ENCODE measurements at places on chromosomes 1 and 21.

DNA sequence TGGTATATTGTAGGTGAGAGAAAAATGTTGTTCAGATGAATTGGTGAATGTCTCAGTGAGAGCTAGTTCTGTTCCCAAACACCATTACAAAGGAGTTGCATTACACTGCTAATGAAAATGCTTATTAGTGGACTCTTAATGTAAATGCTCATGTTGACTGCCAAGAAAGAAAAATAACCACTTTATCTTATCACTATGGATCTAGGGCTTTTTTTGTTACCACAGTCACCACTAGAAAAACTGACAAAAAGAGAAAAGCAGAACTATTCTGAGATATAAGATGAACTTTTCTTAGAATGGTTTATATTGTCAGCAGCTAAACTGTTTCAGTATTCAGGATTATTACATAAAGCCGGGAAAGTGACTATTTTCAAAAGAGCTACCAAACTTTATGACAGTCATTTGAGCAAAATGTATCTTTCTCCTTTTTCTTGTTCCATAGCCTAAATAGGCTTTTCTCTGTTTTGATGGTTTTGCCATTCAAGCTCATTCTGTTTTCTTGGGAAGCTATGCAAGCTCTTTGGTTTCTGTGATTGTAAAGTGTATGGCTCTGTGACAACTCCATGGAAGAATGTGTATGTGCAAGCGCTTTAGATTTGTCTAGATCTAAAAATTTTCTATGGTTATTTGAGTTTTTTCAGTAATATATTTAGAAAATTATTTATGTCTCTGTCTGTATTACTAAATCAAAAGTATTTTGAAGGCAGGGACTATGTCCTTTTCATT is 64.2 kb upstream of the DPH5 start:
- DNase-seq: no peak

- DNase-seq: no peak
Measured at GRCh38 chr1:2358651-2359640, 32.4 kb downstream of the MORN1 start.

DNA sequence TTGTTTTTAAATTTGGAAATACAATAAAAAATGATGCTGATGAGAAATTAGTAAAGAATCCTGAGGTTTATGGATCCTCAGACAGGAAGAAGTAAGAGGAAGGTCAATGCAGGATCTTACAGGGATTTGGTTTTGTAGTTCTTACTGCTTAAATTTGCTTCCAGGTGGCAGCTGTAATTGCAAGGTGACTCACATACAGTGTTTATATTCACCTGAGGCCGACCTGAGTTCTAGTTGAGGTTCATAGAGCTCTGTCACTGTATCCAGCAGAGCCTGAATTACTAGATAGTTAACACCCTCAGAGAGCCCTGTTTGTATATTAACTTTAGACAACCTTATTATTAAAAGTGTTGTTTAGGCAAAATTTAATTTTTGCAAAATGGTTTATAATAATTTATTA is 1.4 kb upstream of the WDR26 start:
- DNase-seq: no peak

DNA sequence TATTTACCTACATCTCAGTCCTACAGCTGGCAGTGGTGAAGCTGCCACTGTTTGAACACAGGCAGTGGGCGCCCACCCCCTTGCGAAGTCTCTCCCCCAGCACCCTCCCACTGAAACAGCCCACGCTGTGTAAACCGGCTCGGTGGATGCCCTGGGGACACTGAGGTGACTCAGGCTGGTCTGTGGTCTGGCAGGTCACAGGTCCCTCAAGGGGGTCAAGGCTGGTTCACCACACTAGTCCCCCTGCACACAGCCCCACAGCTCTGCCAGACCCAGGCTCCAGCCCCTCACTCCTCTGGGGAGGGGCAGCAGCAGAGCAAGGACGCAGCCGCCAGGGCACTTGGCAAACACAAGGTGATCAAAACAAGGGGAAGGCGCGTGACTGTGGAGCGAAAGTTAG is 7.6 kb downstream of the CHD5 start:
- no peak for DNase-seq

DNA sequence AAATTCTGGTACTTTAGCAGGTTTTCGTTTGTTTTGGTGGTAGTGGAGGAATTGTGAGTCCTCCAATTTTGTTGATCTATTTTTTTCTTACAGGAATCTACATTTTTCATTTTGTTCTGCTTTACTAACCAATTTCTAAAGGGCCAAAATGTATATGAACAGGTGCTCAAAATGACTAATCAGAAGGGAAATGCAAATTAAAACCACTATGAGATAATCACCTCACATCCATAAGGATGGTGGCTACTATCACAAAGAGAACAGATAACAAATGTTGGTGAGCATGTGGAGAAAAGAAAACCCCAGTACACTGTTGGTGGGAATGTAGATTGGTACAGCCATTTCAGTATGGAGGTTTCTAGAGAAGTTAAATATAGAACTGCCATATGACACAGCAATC is 134.2 kb downstream of the LMO4 start:
- DNase-seq: no peak

GRCh38 chr21:37335053-37335452 is 31.5 kb upstream of the DYRK1A start:
- DNase-seq: no peak

- DNase-seq: no peak
Measured at GRCh38 chr1:57637155-57637554, 213.3 kb upstream of the DAB1 start.

GRCh38 chr1:87864676-87865075 is 536.0 kb downstream of the LMO4 start:
- no peak for DNase-seq

DNA sequence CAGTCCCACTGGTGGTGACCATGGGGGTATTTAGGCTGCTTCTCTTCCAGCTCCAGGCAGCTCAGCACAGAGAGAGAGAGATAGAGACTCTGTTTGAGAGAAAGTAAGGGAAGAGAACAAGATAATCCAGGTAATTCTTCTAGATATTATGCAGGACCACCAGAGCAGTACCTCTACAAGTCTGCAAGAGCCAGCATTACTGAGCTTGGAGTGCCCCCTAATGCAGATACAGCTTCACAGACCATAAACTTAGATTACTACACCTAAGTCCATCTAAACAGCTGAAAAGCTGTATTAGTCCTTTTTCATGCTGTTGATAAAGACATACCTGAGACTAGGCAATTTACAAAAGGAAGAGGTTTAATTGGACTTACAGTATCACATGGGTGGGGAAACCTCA is 570.3 kb downstream of the LRRIQ3 start:
- peak; percentile 26 for DNase-seq

GRCh38 chr1:177306019-177306415 is 135.3 kb downstream of the BRINP2 start:
- DNase-seq: no peak

DNA sequence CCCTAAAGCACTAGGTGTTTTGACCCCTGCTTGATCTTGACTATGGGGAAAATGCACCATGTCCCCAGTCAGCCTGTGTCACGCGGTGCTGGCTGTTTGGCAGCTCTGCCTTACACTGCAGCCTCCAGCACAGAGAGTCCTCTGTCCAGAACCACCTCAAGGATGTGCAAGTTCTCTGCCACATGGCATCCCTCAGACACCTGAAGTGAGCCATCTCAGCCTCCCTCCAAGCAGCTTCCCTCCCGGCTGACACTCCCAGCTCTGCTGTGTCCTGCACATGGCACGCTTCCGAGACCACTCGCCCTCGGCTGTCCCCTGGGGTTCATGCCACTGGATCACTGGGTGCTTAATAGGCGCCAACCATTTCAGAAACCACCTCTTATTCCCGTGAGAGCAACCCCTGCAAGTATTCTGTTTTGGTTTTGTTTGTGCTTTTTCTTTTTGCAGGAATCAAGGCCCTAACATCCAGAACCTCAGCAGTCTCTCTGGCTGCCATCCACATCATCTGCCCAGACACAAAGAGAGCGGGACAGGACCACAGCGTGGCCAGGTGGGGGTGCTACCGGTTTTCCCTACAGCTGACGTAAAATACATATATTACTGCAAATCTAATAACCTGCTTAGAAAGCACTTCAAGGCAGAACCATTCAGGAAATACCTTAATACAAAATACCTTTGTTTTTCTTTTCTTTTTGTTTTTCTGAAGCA is 45.7 kb downstream of the CAPZB start:
- peak; percentile 25 for DNase-seq

GRCh38 chr21:45998276-45998701 is 16.7 kb downstream of the COL6A1 start:
- DNase-seq: peak; percentile 9

GRCh38 chr1:39491146-39491921 is at the start of gene BMP8A:
Gene BMP8A, plus strand, starts transcription at chr1:39491636. Its CDS starts 356 bp downstream, at chr1:39491992.
- peak; percentile 75 for DNase-seq

DNA sequence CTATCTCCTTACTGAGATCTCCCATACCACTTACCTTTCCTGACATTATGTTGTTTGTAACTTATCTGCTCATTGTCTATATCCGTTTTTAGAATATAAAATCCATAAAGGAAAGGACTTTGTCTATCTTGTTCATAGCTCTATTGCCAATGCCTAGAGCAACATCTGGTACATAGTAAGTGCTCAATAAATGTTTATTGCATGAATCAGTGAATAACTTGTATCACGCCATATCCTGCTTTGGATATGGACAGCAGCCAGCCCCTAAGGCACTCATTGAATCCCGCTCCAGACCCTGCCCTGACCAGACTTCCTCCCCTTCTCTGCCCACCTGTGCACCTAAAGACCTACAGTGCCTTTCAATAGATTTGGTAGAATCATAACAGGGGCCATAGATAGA is 298.1 kb upstream of the PLXNA2 start:
- no peak for DNase-seq

DNA sequence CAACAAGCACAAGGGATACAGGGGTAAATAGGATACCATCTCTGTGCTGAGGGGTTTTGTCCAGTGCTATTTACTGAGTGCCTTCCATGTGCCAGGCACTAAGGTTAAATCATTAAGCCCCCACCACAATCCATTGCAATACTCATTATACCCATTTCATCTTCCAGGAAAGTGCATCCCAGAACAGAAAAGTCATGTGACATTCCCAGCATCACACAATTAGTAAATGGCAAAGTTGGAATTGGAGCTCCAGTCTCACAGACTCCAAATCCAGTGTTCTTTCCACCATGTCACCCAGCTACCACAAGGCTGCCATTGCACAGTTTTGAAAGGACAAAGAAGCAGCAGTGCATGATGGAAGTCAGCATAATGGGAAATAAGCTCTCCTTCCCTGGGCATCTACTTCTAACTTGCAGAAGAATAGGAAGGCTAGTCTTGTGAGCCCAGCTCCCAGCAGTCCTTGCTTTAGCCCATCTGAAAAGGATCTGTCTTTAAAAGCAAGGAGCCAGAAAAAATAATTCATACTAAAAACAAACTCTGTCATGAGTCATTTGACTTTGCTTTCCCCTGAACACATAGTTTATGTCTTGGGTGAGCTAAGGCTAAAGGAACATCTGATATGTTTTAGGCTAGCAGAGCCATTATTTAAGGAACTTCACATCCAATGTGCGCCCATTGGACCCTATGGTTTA is 111.4 kb upstream of the HOOK1 start:
- DNase-seq: no peak

GRCh38 chr1:92029241-92029922 is 403 bp upstream of the EPHX4 start:
- DNase-seq: no peak

- DNase-seq: no peak
Measured at GRCh38 chr1:201593200-201593921, 54.4 kb downstream of the NAV1 start.

GRCh38 chr21:41706263-41706639 is 60.6 kb downstream of the RIPK4 start:
- DNase-seq: no peak

Measured in WERI-Rb-1 (cell line).